Stimulated activated CD4-positive, alpha-beta T cell treated with anti-CD3 and anti-CD28 coated beads, TNF-alpha, amount 100 ng/mL, for 48 hours (primary cell): ENCODE measurements at places on chromosomes 1 and 21.

DNA sequence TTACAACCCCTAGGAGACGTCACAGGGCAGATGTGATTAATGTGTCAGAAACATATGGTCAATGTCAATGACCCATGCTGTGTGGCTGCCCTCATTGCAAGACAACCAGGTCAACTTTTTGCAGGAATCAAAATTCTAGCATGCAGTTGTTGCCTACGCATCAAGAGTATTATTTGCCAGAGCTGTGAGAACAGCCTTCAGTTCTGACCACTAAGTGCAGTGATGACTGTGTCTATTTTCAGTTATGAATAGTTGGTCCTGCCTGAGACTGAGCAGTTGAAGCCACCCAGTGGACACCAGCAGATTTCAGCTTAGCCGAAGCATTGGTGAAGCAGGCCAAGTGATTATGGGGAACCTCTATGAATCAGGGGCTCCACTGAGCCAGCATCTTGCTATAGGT lies 47.3 kb downstream of the LYPLAL1 start:
- no peak for DNase-seq

DNA sequence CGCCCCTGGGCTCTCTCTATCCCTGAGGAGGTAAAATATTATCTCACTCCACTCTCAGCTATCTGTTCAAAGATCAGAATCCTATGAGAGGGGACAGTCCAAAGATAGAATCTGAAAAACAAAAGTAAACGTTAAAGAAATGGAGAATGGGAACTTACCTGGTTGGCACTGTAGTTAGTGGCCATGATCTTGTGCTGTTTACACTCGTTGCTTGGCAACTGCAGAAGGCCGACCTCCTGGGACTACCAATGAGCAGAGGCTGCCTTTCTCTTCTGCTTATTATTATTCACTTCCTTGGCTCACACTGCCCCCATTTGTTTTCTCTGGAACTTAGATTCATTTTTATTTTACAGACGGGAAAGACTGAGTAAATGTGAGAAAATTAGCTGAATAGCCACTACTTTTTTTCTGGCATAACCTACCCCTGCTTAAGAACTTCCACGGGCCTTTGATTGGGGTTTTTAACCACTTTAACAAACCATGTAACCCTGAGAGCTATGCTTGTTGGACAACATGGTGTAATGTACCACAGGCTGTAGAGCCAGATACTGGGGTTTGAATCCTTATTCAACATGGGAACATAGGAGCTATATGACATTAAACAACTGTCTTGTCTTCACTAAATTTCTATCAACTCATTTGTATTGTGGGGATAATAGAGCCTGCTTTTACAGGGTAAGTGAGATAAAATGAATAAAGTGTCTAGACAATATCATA lies at the start of gene CFAP126:
Gene CFAP126, minus strand, starts transcription at position 193 of the 717 bp plus-strand sequence. Its CDS starts 8 bp downstream, at position 185.
- no peak for DNase-seq

- DNase-seq, result no peak
These were observed 16.9 kb downstream of the NPHP4 start for GRCh38 chr1:5975133-5975880.

DNA sequence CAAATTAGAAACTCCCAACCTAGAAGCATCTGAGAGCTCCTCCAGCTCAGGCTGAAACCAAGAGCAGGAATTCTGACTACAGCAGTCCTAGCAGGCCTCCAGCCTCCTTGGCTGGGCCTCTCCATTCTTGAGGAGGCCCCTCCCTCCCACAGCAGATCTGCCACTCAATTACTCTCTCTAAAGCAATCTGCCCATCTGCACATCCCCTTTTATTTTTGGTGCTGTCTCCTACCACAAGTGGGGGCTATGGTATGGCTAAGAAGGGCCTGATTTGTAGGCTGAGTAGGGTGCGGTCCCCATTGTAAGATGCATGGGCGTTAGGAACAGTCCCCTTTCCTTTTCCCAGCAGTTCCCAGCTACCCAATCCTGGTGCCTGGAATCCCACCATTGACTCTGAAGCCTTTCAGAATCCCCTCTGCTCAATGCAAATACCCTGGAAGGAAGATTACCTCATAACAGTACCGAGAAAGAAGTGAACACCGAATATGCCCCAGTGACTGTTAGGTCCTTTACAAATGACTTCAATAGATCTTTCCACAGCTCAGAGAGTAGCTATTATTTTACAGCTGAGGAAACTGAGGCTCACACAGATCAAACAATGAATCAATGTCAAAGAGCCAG lies 11.6 kb upstream of the TTC39A start:
- no peak for DNase-seq

DNA sequence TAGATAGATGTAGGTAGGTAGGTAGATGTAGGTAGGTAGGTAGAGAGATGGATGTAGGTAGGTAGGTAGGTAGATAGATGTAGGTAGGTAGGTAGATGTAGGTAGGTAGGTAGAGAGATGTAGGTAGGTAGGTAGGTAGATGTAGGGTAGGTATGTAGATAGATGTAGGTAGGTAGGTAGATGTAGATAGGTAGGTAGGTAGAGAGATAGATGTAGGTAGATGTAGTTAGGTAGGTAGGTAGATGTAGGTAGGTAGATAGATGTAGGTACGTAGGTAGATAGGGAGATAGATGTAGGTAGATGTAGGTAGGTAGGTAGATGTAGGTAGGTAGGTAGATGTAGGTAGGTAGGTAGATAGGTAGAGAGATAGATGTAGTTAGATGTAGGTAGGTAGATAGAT lies 62.3 kb upstream of the MORC3 start:
- DNase-seq, result no peak

GRCh38 chr1:48105165-48105564 lies 108.0 kb upstream of the TRABD2B start:
- DNase-seq, result no peak

GRCh38 chr1:8239039-8239305 lies 78.9 kb upstream of the SLC45A1 start:
- no peak for DNase-seq

GRCh38 chr1:225877580-225877979 lies 4.6 kb downstream of the TMEM63A start:
- DNase-seq, result no peak

DNA sequence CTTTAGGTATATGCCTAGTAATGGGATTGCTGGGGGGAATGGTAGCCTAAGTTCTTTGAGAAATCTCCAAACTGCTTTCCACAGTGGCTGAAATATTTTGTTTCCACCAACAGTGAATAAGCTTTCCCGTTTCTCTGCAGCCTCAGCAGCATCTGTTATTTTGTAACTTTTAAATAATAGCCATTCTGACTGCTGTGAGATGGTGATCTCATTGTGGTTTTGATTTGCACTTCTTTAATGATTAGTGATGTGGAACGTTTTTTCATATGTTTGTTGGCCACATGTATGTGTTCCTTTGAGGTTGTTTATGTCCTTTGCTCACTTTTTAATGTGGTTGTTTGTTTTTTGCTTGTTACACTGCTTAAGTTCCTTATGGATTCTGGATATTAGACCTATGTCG lies 237.4 kb downstream of the CENPF start:
- no peak for DNase-seq

DNA sequence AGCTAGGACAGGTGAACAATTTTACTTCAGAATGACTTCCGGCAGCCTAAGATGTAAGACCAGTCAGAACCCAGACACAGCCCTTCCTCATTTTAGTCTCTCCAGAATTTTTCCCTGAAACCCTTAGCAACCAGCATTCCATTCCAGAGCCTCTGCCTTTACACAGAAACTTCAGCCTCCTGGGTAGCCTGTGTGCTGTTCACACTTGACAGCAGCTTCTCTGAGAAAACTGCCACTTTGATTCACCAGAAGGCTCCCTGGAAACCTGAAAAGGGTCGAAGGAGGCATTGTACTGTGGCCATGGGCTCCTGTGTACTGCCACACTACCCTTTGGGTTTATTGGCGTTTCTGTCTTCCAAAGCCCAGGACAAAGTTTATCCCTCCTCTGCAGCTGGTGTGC lies 17.4 kb downstream of the HYI start:
- DNase-seq, result no peak

DNA sequence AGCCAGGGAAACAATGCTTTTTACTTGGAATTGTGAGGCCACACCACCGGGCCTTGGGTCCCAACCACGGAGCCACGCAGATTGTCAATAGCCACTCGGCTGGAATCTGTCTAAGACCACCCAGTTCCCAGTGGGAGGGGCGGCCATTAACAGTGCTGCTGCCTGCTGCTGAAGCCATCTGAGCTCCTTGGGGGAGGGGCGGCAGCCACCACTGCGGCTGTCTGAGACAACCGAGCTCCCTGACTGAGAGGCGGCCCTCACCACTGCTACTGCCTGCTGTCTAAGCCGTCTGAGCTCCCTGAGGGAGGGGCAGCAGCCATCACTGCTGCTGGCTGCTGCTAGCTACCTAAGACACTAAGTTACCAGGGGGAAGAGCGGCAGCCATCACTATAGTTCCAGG lies 64.3 kb downstream of the DMRTA2 start:
- no peak for DNase-seq

- no peak for DNase-seq
These were observed 90.2 kb downstream of the RUSC1 start for GRCh38 chr1:155410931-155411330.

DNA sequence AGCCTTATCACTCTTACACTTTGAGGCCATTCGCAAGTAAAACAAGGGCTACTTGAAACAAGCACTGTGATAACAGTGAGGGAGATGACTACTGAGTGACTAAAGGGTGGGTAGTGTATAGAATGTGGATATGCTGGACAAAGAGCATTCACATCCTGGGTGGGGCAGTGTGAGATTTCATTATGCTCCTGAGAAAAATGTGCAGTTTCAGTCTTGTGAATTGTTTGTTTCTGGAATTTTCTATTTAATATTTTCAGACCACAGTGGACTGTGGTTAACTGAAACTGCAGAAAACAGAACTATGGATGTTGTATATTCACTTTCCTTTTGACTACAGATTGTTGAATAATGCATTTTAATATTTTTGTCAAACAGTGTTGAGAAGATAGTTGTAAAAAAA lies 25.1 kb upstream of the B3GALT2 start:
- DNase-seq, result no peak

DNA sequence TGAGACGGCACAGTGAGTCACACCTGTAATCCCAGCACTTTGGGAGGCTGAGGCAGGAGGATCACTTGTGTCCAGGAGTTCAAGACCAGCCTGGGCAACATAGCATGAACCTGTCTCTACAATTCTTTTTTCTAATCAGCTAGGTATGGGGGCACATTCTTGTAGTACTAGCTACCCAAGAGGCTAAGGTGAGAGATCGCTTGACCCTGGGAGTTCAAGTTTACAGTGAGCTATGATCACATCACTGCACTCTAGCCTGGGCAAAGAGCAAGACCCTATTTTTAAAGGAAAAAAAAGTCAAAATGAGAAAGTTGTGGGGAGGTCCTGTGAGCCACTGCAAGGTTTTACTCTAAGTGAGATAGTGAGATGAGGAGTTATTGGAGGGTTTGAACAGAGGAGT lies 34.8 kb upstream of the AHCTF1 start:
- DNase-seq, result no peak

GRCh38 chr1:89910780-89911179 lies 84.1 kb upstream of the ZNF326 start:
- DNase-seq, result no peak

GRCh38 chr1:84008631-84009030 lies 9.7 kb upstream of the TTLL7 start:
- DNase-seq, result no peak

DNA sequence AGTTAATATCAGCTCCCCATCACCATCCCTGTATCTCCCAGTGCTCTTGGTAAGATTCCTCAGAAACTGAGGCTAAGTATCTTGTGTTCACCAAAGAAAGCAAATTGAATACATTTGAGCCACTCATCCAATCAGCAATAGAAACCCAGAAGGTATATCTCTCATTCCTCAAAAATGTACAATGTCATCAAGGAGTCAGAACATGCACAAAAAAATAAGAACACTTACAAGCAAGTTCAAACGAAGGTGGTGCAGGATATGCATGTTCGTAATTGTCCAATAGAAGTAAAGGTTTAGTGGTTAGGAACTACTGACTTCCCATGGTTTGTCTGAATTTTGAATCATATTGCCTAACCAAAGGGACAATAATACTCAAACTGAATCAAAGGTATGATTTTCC lies 24.3 kb downstream of the RXRG start:
- no peak for DNase-seq

GRCh38 chr1:107105914-107106313 lies 34.9 kb upstream of the NTNG1 start:
- no peak for DNase-seq

GRCh38 chr1:117098287-117098890 lies 23.2 kb downstream of the TRIM45 start:
- DNase-seq, result no peak

GRCh38 chr21:44869781-44870747 lies 3.4 kb downstream of the PTTG1IP start:
- DNase-seq, result no peak

DNA sequence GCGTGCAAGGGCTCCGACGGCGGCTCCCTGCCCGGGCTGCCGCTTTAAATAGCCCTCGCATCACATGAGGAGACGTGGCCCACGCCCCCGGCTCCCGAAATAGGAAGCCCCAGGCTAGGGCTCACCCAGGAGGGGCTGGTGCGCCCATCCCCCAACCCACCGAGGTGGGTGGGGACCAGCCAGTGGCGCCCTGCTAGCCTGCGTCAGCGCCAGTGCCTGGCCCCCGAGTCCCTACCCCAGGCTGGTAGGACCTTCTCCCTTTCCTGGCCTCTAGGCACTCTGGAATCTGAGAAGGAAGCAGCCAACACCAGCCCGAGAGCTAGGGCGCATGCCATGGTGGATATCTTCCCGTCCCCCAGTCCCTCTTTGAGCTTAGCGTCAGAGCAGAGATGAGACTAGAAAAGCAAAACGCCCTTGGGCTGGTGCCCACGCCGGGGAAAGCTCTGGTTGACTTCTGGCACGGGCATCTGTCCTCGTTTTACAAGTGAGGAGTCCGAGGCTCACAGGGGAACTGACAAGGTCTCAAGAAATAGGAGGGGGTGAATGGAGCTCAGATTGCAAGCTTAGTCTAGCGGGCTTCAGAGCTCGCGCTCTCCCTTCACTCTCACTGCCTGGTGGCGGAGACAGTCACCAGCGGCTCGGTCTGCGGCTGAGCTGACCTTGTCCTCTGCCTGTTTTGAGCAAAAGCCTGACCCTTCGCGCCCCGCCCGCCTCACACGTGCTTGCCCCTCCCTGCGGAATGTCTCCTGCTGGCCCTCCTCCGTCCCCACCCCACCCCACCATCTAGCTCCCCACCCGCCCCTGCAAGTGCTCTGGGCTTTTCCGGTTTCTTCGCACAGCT lies at the start of gene FABP3:
Gene FABP3, minus strand, starts transcription at position 21 of the 841 bp plus-strand sequence. CDS start 62 bp downstream, outside the sequence.
- peak; percentile 19 for DNase-seq

- peak; percentile 84 for DNase-seq
These were observed 76.0 kb downstream of the CD247 start for GRCh38 chr1:167442142-167442848.

DNA sequence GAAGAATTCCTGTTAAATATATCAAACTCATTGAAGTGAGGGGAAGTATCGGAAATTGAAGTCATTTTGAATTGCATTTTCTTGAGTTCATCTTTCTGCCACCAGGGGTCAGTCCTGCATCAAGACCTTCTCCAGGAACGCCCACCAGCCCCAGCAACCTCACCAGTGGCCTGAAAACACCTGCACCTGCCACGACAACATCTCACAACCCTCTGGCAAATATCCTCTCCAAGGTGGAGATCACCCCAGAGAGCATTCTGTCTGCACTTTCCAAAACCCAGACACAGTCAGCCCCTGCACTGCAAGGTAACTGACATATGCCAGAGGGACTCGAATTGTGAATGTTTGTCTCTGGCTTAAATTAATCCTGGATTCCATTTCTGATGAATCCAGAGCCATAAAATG lies 22.8 kb upstream of the TARS2 start:
- DNase-seq, result peak; percentile 53
